ENCODE measurements at places on chromosomes 7 and 10. TPM values are rescaled to one million over a fixed set of nuclear protein-coding genes. Genes with fewer than 3 reads are reported as not detected.

SMKR1 gene
- 2.1 TPM for polyA plus RNA-seq

CTBP2 gene
- polyA plus RNA-seq: 53.4 TPM

FAM25A gene
- polyA plus RNA-seq: 6.3 TPM

KNDC1 gene
- polyA plus RNA-seq: 53.2 TPM

TMEM270 gene
- polyA plus RNA-seq: 0.56 TPM

TUBB8 gene
- not detected for polyA plus RNA-seq
